ENCODE measurements at places on chromosomes 2 and 18.

DNA sequence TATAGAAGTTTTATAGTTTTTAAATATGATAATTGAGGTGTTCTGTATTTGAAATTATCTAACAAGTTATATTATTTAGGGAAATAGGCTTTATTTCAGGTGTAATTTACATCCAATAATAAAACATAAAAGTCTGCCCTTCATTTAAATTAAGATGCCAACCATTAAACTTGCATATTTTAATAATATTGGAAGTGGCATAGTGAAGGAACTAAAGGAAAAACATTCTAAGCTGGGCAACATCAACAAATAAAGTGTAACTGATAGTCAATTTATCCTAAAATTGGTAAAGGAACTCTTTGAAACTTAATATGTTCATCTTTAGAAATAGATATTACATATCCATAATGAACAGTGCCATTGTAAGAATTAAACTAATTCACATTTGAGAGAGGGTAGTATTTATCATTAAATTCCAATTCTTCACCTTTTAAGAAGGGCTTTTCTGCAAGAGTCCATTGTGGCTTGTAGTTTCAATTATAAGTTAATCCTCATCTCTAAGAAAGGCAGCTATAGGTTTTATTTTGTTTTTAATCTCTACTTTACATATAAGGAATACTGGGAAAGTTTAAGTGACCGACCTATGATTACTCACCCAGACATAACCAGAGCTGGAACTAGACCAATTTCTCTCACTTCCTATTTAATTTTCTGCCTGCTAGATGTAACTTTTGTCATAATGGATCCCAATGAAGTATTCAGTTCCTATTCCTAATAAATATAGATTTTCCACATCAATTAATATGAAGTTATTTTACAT, 401.6 kb downstream of the XIRP2 start:
- DNase-seq, result no peak

DNA sequence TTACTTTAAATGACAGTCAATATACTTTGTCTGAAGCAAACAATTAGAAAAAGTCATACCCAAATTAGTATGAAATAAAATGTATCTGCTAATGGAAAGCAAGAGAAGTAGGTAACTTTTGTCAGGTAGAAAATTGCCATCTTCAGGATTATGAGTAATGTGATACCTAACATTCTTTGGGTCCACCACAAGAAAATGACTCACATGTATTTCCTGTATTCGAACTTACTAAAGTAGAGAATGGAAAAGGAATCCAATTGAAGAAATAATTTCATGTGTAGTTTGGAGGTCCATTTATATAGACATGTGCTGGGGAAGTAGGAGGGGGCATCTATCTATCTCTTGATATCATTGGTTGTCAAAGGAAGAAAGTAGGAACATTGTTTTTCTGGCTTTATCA, 636.2 kb upstream of the CHAC2 start:
- DNase-seq, result no peak

- DNase-seq, result no peak
These were observed 569.0 kb upstream of the SYT4 start for GRCh38 chr18:43846299-43846698.

DNA sequence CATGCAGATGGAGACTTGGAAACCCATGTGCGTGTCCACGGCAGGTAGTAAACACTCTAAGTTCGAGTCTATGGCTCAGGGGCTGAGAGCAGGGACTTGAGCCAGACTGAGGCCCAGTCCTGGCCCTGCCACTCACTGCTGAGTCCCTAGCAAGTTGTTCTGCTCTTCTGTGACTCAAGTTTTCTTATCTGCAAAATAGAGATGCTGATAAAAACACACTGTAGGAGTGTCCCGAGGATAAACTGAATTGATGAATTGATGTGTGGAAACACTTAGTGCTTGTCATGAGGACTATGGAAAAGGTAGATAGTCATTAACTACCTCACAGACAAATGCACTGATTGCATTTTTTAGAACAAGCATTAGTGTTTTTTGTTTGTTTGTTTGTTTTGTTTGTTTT, 73.2 kb downstream of the BOLA3 start:
- DNase-seq, result no peak

GRCh38 chr18:53457068-53457467, 767.4 kb downstream of the MBD2 start:
- no peak for DNase-seq

GRCh38 chr2:179837408-179837807, 24.0 kb downstream of the ZNF385B start:
- DNase-seq, result no peak

DNA sequence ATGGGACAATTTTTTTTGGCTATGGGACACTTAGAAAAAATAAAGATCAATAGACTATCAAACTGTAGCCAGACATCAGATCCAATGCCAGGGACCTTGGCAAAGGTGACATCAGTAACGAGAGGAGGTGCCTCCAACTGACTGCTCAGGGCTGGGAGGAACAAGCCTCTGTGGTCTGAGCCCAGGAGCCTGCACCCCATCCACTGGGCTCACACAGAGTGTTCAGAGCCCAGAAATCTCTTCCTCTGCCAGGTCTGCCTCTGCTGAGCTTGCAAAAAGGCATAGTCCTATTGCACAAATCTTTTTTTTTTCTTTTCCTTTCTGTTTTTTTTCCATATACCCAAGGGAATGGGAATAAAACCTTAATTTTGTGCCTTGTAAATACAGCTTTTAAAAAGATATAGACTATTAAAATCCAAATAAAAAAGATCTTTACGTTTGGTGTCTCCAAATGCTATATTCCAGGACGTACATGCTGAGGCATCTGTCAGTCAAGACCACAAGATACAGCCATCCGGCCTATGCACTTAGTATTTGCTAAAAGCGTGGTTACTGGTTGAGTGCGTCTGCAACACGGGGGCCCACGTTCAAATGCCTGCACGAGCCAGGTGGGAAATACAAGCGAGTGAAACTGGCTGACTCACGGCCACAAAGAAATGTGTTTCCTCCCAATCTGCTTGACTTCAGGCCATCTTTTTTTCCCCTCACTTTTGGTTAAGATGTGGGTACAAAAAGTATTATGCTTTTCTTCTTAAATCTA, 7.8 kb upstream of the ARHGAP25 start:
- peak; percentile 66 for DNase-seq

- DNase-seq, result no peak
These were observed 82.7 kb downstream of the COL5A2 start for GRCh38 chr2:189096769-189097447.

- no peak for DNase-seq
These were observed 5.4 kb downstream of the CWC22 start for GRCh38 chr2:180001726-180002125.

GRCh38 chr2:190380962-190381412, 27.2 kb upstream of the MFSD6 start:
- no peak for DNase-seq

DNA sequence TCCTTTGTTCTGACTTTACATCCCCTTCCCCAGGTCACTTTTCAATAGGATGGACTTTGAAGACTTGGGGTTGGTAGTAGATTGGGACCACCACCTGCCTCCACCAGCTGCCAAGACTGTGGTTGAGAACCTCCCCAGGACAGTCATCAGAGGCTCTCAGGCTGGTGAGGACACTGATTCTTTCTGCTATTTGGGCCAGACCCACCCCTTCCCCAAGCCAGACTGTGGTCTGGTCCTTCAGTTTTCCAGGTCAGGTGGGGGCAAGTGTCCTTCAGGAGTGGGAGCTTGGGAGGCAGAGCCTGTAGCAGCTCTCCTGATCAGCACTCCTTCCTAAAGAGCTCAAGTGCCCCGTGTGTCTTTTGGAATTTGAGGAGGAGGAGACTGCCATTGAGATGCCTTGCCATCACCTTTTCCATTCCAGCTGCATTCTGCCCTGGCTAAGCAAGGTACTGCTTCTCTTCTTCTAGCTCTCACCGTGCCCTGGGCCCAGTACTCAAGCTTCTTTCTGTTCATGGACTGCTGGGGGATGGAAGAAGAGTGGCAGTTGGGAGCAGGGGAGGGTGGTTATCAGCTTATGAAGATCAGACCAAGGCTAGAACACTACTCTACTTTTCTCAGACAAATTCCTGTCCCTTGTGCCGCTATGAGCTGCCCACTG, 1.1 kb downstream of the RNF181 start:
- DNase-seq, result no peak

- DNase-seq, result no peak
These were observed 2.1 kb downstream of the MDH1 start for GRCh38 chr2:63590626-63591408.

DNA sequence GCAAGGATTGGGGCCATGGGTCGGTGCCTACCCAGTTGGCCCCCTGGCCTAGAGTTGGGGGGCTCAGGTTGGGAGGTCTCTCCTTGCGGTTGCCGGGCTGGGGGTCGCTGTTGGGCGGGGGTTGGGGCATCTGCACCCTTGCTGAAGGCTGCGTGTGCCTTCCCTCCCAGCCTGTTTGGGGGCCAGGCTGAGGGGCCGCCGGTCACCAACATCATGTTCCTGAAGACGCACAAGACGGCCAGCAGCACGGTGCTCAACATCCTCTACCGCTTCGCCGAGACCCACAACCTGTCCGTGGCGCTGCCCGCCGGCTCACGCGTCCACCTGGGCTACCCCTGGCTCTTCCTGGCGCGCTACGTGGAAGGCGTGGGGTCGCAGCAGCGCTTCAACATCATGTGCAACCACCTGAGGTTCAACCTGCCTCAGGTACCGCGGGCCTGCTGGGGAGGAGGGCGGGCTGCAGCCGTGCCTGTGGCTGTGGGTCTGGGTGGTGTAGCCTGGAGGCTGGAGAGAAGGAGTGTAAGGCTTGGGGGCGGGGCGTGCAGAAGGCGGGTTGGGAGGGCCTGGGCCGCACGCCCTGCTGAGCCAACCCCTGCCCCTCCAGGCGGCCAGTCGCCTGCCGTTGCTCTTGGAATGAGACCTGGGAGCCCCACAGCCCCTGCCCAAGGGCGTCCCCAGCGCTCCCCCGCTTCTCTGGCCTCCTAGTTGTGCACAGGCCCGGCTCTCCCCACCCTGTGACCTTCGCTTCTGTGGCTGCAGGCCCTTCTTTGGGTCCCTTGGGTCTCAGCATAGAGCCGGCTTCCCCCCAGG, 7.2 kb upstream of the NEU4 start:
- no peak for DNase-seq

GRCh38 chr2:160402501-160402900, 91.1 kb downstream of the RBMS1 start:
- DNase-seq, result no peak

- no peak for DNase-seq
These were observed 170.6 kb downstream of the SLC8A1 start for GRCh38 chr2:40281021-40281940.

GRCh38 chr2:47076586-47077441, 78.3 kb downstream of the STPG4 start:
- DNase-seq, result no peak

GRCh38 chr2:233032551-233033320, at the start of gene NEU2:
NEU2 (plus strand) TSS chr2:233032672; CDS start chr2:233032672, 0 bp downstream.
- DNase-seq, result no peak

- no peak for DNase-seq
These were observed 12.1 kb downstream of the PXDN start for GRCh38 chr2:1731963-1732768.

GRCh38 chr18:48575301-48575657, 36.4 kb downstream of the CTIF start:
- DNase-seq, result no peak

GRCh38 chr2:75146606-75147332, 52.6 kb downstream of the TACR1 start:
- no peak for DNase-seq

DNA sequence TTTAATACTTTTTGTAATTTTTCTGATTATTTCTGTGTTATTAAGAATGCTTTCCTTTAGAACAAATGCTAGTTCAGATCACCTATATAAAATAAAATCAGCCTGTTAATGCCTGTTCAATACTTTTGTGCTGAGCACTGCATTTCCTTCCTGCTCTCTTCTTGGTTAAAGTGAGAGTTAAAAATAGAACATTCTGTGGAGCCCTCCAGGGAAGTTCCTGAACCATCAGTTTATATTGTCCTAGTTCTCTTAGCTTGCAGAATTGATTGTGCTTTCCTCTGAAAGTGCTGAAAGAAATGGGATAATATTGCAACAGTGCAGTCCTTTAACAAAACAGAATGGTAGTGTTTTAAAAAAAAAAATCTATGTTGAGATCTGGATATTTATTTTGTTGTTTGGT, 74.6 kb upstream of the UBXN4 start:
- no peak for DNase-seq

DNA sequence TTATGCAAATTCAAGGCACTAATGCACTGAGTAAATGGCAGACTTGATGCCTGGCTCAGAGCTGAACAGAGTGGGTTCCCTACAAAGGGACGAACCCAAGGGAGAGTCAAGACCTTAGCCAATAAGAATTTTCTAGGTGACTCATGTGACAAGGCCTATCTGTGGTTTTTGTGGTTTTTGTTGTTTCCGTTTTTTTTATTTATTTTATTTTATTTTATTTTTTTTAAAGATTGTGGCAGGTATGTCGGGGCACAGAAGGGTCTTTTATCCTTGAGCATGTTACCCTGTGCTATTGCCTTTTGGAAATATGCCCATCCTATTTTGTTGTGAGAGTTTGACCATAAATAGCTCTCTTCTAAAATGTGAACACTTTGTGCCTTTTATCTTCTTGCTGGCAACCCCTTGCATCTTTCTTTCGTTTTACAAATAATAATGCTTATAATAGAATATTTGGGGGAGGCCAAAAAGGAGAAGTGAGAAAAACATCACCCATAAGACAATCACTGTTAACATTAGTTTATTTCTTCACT, 113.4 kb upstream of the AQP4 start:
- no peak for DNase-seq

GRCh38 chr2:240269886-240270285, 129.4 kb upstream of the OTOS start:
- no peak for DNase-seq

GRCh38 chr2:237942513-237942899, 24.3 kb upstream of the UBE2F start:
- DNase-seq, result no peak

- DNase-seq, result no peak
These were observed 28.6 kb downstream of the PCBP1 start for GRCh38 chr2:70115646-70116442.

DNA sequence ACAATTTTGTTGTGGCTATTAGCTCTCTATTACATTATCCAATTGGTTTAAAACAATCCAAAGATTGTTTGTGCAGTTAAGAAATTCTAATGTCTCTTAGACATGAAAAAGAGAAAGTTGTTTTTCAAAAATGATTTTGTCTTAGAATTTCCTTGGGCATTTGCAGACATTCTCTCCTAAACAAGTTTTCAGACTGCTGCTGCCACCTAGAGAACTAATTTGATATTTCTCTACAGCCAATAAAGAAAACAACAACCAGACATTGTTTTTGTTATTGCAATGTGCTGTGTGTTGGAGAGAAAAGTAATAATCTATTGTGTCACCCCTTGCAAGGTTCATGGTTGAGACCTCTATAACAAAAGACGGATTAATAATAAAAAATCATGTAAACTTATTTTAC, 119.0 kb upstream of the SYT4 start:
- no peak for DNase-seq

GRCh38 chr2:102915128-102915527, 153.3 kb downstream of the TMEM182 start:
- DNase-seq, result no peak

GRCh38 chr2:2569836-2570235, 238.8 kb upstream of the MYT1L start:
- no peak for DNase-seq
